ENCODE measurements at places on chromosomes 1 and 21. TPM values are rescaled to one million over a fixed set of nuclear protein-coding genes. Genes with fewer than 3 reads are reported as not detected.

Gene ZZZ3
- polyA plus RNA-seq = 32.6 TPM

Gene AMY2B
- 2.7 TPM for polyA plus RNA-seq

Gene FAM131C
- not detected for polyA plus RNA-seq

Gene DNAH14
- polyA plus RNA-seq = 0.10 TPM

All from IgD-negative memory B cell (primary cell).